ENCODE measurements at places on chromosomes 1 and 21.

DNA sequence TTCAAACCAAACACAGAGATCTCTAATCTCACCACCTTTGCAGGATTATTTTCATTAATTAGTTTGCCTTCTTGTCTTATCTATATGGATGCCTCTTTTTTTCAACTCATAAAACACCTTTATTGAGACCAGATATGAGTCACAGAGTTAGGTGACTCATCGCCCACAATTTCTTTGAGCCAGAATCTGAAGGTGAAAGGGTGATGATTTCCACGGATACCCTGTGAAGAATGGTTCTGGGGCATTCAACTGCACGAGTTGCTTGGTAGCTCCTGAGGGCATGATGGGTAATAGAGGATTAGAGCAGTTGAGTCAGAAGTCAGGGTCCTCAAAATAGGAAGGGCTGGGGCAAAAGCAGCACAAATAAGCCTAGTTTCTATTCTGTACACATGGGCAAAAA is 128.2 kb downstream of the TBX19 start:
- peak overlapping the region; percentile 60 for H3K27ac ChIP-seq
- no peaks in the 10 kb centered on the region for H3K36me3 ChIP-seq
- H3K4me3 ChIP-seq: no peak overlapping the region
- H3K4me1 ChIP-seq: peaks cover 30% of the 10 kb centered on the region
- peak; percentile 85 for DNase-seq

- H3K4me1 ChIP-seq: peaks cover 27% of the 10 kb centered on the region
- peak overlapping the region; percentile 89 for H3K27ac ChIP-seq
- H3K36me3 ChIP-seq: peaks cover 10% of the 10 kb centered on the region
- no peaks in the 10 kb centered on the region for H3K27me3 ChIP-seq
- H3K4me3 ChIP-seq: peak overlapping the region; percentile 69
These were observed 1.0 kb upstream of the PIGV start for GRCh38 chr1:26786437-26787380.

DNA sequence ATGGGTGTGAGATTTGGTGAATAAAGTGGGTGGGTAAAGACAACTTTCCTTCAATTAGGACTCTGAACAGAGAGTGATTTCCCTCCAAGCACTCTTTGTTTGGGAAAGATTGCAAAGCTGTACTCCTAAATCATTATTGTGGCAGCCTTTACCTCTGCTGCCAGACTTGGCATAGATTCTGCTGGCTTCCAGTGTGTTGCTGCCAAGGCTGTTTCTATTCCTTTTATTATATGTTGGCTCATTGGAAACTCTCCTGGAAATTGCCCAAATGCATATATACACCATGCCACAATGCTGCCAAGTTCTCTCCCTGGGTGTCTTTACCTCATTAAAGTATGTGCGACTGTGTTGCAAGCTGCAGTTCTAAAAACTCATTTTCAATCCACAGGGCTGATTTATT is 668.0 kb downstream of the MRPL39 start:
- H3K4me3 ChIP-seq: no peak overlapping the region
- H3K4me1 ChIP-seq: no peaks in the 10 kb centered on the region
- no peaks in the 10 kb centered on the region for H3K36me3 ChIP-seq
- no peak for DNase-seq
- no peak overlapping the region for H3K27ac ChIP-seq

DNA sequence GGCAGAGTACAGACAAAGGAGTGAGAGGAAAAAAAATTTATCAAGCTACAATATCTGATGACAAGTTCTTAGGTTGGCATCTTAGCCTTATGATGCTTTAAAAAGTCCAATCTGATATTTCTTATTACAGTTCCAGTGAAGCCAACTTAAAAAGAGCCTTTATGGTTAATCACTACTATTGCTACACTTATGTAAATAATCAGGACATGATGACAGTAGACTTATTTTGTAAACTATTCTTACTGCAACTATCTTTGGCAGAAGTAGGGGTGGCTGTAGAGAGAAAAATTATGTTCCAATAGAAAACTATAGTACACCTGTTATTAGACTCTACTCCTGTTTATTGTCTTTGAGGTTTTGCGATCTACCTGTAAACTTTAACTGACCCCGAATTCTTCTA is 25.8 kb upstream of the NUF2 start:
- DNase-seq: no peak
- no peaks in the 10 kb centered on the region for H3K4me1 ChIP-seq
- H3K36me3 ChIP-seq: no peaks in the 10 kb centered on the region
- H3K27me3 ChIP-seq: no peaks in the 10 kb centered on the region

GRCh38 chr1:96508233-96508632 is 213.4 kb upstream of the PTBP2 start:
- H3K4me1 ChIP-seq: no peaks in the 10 kb centered on the region
- no peak for DNase-seq
- H3K36me3 ChIP-seq: no peaks in the 10 kb centered on the region
- H3K4me3 ChIP-seq: no peak overlapping the region
- H3K27me3 ChIP-seq: no peaks in the 10 kb centered on the region
- no peak overlapping the region for H3K27ac ChIP-seq

DNA sequence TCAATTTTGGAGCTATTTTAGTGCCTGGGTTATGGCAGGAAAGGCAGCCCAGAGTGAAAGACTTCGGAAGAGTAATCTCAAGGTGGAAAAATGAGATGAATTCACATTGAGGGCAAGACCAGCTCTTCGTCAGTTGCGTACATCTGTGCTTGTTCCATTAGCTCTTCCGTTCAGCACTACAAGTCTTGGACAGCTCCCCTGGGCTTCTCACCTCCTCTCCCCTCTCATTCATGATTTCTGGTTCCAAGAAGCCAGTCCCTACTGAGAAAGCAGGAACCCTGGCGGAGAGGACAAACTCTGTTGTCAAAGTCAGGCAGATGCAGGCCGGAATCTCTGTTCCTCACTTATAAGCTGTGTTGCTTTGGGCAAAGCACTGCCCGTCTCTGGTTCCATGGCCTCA is 76.5 kb downstream of the ACTL8 start:
- no peaks in the 10 kb centered on the region for H3K36me3 ChIP-seq
- no peak overlapping the region for H3K4me3 ChIP-seq
- DNase-seq: no peak
- H3K27ac ChIP-seq: no peak overlapping the region
- no peaks in the 10 kb centered on the region for H3K4me1 ChIP-seq
- H3K27me3 ChIP-seq: peaks cover 12% of the 10 kb centered on the region

GRCh38 chr1:11013160-11013531 is 692 bp downstream of the TARDBP start:
- peak; percentile 42 for DNase-seq
- peak overlapping the region; percentile 89 for H3K4me3 ChIP-seq
- peaks cover 13% of the 10 kb centered on the region for H3K4me1 ChIP-seq
- H3K27ac ChIP-seq: peak overlapping the region; percentile 91
- H3K36me3 ChIP-seq: peaks cover 37% of the 10 kb centered on the region

GRCh38 chr1:165884690-165885304 is 57.4 kb downstream of the UCK2 start:
- no peaks in the 10 kb centered on the region for H3K27me3 ChIP-seq
- peak; percentile 30 for DNase-seq
- H3K4me1 ChIP-seq: no peaks in the 10 kb centered on the region

- H3K27ac ChIP-seq: no peak overlapping the region
- H3K4me1 ChIP-seq: no peaks in the 10 kb centered on the region
- H3K36me3 ChIP-seq: no peaks in the 10 kb centered on the region
- H3K4me3 ChIP-seq: no peak overlapping the region
- no peaks in the 10 kb centered on the region for H3K27me3 ChIP-seq
- DNase-seq: no peak
These were observed 32.6 kb upstream of the RD3 start for GRCh38 chr1:211524521-211524920.

- no peak overlapping the region for H3K4me3 ChIP-seq
- peaks cover 3% of the 10 kb centered on the region for H3K4me1 ChIP-seq
- no peaks in the 10 kb centered on the region for H3K27me3 ChIP-seq
- H3K27ac ChIP-seq: no peak overlapping the region
These were observed 36.7 kb upstream of the APOBEC4 start for GRCh38 chr1:183689762-183690204.

DNA sequence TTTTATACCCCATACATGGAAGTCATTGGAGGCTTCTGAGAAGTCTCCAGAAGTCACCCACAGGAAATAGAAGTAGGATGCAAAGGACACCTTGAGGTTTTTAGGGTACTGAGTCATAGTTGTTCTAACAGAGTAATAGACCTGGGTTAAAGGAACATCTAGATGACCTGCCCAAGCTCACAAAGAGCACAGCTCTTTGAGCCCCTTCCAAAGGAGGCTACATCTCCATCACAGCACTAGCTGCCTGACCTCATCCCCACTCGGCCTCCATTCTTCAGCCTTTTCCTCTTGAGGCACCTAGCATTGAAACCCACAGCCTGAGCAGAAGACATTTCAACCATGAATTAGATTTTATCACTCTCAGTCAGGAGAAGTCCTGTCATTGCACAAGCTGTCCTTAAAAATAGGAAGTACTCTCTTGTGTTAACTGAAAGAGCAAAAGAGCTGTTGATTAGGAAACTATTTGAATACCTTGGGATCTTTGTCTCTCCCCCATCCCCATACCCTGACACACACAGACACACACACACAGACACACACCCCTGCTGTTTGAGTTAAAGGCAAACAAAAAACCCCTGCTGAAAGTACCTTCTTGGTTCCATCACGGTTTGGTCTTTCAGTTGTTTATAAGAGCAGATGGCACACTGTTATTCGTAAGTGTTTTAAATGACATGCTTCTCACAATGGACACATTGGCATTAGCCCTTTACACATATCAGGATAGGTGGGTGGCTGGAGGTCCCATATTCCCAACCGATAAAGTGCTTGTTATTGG is 22.2 kb downstream of the MKNK1 start:
- H3K4me3 ChIP-seq: no peak overlapping the region
- H3K27ac ChIP-seq: no peak overlapping the region
- peaks cover 52% of the 10 kb centered on the region for H3K36me3 ChIP-seq
- H3K27me3 ChIP-seq: no peaks in the 10 kb centered on the region
- DNase-seq: no peak
- H3K4me1 ChIP-seq: no peaks in the 10 kb centered on the region

DNA sequence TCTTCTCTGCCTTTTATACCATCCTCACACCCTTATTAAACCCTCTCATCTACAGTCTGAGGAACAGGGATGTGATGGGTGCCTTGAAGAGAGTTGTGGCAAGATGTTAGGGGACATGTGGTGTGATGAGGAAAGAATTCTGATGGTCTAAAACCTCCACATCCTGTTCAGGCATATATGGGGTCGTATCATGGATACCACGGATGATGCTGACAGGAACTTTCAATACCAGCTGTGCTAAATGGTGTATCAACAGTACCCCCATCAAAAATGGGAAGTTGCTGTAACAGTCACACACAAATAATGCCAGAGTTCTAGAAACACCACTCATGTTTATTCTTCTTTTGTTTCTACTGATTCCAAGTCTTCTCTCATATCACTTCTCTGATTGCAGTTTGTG is 12.9 kb downstream of the OR2T6 start:
- DNase-seq: no peak
- H3K27ac ChIP-seq: no peak overlapping the region
- no peaks in the 10 kb centered on the region for H3K4me1 ChIP-seq
- no peaks in the 10 kb centered on the region for H3K36me3 ChIP-seq

GRCh38 chr1:234589854-234590620 is 19.9 kb downstream of the IRF2BP2 start:
- H3K4me1 ChIP-seq: no peaks in the 10 kb centered on the region
- peak; percentile 14 for DNase-seq
- H3K4me3 ChIP-seq: no peak overlapping the region
- H3K27me3 ChIP-seq: no peaks in the 10 kb centered on the region
- no peaks in the 10 kb centered on the region for H3K36me3 ChIP-seq
- H3K27ac ChIP-seq: no peak overlapping the region

GRCh38 chr1:48371598-48371997 is 100.4 kb downstream of the SPATA6 start:
- no peaks in the 10 kb centered on the region for H3K27me3 ChIP-seq
- no peaks in the 10 kb centered on the region for H3K36me3 ChIP-seq
- no peak for DNase-seq
